ENCODE measurements at places on chromosomes 3 and 15. TPM values are rescaled to one million over a fixed set of nuclear protein-coding genes. Genes with fewer than 3 reads are reported as not detected.

- no peak for DNase-seq
These were observed 381.9 kb upstream of the AGTR1 start for GRCh38 chr3:148315756-148316155.

- no peak for DNase-seq
These were observed 445.0 kb upstream of the TGFBR2 start for GRCh38 chr3:30161375-30161774.

DNA sequence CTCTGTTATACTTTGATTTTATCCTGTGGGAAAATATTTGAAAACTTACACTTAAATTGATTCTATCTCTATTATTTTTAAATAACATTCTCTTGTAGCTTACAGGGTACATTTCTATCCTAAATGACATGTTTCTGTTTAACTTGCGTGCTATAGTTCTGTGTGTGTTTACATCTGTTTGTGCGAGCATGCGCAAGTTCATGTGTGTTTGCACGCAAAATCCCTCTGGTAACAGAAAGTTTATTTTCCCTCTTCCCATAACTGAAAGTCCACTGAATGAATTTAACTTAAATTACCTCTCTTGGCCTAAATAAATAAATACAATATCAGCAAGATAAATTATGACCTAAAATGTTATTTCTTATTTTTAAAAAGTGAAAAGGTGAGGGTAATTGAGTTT lies 117.3 kb upstream of the NEO1 start:
- no peak for DNase-seq

DNA sequence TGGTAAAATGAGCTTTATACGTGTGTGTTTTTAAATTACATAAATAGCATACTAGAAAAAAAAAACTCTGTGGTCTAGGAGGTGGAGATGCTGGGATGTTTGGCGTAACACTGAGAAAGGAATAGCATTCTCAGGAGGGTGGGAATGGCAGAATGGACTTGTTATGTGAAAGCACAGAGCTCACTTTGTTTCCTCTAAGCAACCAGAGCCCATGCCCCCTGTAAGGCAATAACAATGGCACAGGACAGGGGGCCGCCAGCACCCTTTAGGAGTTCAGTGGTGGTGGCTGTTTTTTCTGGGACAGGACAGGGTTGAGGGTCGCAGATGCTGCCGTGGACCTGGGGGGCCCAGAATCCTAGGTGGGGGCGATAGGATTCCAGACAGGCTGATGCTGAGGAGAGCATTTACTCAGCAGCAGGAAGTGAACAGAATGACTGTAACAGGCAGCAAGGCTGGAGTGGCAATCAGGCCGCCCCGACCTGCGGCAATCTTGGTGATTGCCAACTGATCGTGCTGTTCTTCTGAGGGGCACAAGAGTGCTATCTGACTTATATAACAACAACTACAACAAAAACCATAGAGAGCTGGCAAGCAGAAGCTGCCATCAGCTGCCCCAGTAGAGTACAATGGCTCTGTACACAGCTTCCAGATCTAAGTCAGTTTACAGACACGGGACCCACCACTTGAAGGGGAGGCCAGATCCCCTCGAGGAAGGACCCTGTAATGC lies 160.4 kb downstream of the UACA start:
- DNase-seq = no peak

GRCh38 chr15:53453253-53454105 lies 306.0 kb downstream of the WDR72 start:
- no peak for DNase-seq

DNA sequence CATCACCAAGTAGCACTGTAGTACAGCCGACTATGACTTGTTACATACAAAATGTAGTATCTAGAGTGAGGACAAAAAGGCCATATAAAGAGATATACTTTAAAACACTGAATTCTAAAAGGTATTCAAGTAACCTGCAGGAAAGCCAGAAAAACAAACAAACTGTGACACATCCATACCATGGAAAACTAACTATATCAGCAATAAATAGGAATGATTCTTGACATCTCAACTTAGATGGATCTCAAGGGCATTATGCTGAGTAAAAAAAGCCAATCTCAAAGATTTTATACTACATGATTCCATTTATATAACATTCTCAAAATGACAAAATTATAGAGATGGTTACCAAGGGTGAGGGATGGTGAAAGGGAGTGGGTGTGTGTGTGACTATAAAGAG lies 143.0 kb downstream of the PEAK1 start:
- no peak for DNase-seq

DNA sequence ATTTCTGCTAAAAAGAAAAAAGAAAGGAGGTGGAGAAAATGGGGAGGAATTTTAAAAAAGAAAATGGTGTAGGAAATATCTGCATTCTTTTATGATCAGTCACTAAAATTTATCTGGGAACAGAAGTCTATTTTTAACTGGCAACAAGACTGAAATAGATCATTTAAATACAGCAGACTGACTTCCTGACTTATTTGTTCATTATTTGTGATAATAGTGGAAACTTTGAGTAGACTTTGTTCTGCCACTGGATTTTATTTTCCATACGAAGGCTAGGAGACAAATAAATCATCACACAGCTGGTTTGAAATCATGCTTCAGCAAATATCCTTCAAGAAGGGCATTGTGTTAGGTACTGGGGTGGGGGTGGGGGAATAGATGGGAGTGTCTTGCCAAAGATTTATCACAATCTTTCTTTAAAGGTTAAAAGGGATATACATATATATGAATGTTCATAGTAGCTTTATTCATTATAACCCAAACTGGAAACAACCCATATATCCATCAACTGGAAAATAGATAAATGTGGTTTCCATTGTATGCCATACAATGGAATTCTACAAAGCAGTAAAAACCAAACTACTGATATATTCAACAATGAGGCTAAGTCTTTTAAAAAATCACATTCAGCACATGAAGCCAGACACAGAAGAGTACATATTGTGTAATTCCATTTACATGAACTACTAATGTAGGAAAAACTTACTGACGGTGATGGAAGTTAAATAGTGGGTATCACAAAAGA lies 4.7 kb upstream of the CLASP2 start:
- DNase-seq = no peak

NR1I2 gene
- total RNA-seq = 2.4 TPM

PLA2G4D gene
- total RNA-seq = not detected

BTLA gene
- total RNA-seq = 0.27 TPM

DUOXA2 gene
- under 0.01 TPM for total RNA-seq

LDHAL6B gene
- total RNA-seq = not detected

Data from hematopoietic multipotent progenitor cell (in vitro differentiated cells).